ENCODE measurements at places on chromosomes 6 and 20. TPM values are rescaled to one million over a fixed set of nuclear protein-coding genes. Genes with fewer than 3 reads are reported as not detected.

Gene CDSN
- not detected for total RNA-seq

DNA sequence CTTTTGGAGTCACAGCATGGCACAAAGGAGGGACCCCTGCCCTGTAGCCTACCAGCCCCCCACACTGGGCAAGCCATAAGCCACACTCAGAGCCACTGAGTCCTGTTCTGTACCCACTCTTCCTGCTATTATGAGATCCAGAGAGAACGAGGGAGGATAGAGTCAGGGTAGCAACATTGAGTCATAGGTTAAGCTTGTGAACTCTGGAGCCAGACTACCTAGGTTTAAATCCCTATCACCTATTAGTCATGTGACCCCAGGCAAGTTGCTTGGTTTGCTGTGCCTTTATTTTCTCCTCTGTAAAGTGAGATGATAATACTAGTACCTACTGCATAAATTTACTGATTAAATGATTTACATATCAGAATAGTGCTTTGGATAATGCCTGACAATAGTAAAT, 540 bp downstream of the CNBD2 start:
- no peak for DNase-seq

- no peak for DNase-seq
Measured at GRCh38 chr6:72703093-72703492, 81.2 kb downstream of the KCNQ5 start.

DNA sequence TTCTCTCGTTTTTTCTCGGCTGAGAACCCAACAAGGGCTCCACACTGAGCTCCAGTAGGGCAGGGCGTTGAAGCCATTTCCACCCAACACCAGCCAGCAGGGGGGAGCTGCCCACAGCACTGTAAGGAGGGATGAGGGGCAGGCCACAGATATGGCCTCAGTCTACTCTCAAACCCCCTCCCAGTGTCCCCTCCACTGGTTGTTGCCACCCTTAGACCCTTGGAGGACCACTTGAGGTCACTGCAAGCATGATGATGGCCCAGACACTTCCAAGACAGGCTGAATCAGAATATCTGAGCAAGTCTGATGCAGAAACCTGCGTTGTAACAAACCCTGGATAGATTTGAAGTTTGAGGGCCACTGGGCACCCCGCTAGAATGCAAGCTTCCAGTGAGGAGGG, 217.0 kb upstream of the CST7 start:
- DNase-seq, result no peak

DNA sequence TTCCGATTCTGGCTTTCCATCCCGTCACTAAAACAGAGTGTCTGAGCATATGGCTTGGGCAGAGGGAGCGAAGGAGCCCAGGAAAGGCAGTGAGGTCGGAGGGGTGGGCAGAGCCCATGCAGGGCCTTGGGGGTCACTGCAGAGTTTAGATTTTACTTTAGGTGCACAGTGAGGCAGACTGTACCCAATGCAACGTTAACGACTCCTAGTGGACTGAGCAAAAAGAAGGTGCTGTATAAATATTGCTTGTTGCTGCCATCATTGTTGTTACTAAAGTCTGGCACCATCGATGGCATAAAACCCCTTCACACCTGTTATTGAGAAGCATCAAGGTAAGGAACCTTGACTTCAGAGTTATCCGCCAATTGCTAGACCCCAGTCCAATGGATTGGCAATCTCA, 119.0 kb downstream of the EYA2 start:
- DNase-seq, result no peak

Gene BTN1A1
- total RNA-seq, result not detected

Gene SFTA2
- 1.0 TPM for total RNA-seq

Gene KPNA5
- 9.3 TPM for total RNA-seq

- DNase-seq, result no peak
Measured at GRCh38 chr20:21272679-21273078, 30.5 kb upstream of the XRN2 start.

DNA sequence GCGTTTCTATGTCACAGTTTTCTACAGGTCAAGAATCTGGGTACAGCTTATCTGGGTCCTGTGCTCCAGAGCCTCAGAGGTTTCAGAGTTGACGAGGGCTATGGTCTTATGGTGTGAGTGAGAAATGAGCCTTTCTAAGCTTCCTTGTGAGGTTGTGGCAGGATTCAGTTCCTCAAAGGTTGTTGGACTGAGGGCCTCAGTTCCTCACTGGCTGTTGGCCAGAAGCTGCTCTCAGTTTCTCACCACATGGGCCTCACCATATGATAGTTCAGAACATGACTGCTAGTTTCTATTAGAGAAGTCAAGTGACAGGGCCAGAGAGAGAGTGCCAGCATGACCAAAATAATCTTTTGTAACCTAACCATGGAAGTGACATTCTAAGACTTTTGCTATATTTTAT, 96.1 kb downstream of the NUS1 start:
- DNase-seq, result no peak

DNA sequence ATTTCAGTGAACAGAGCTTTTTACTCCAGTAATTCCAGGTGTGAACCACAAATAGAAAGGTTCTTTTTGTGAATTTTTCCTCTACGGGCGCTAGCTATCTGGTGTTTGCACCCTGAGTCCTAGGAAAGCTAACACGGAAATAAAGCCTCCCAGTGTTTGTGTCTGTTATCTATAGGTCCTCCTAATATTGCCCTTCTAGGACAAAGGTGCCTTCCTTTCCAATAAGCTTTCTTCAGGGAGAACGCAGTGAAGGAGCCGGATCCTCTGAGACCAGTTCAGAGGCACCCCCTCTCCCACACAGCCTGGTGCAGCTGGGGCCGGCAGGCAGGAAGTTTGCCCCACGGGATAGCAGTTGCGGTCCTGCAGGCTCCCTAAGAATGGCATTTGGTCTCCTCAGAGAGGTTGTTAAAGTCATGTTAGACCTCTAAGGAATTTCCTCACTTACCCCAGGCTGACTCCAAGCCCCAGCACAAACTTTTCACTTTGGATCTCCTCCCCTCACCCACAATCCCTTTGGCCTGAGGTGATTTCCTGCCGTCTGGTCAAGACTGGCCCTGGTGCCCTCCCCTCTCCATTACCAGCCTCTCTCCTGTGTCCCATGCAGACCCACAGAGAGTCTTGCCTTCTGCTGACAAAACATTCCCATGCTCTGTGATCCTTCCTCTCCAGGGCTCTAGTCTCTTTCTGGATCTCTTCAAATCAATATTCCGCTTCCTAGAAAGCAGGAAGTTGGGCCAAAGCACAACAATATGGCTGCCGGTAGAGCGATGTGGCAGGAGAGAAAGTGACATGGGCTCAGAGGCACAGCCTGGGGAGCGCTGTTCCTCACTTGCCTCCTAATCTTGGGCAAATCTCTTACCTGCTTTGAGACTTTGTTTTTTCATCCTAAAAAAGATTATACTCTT, 126.0 kb downstream of the MOXD1 start:
- DNase-seq, result no peak

- no peak for DNase-seq
Measured at GRCh38 chr6:53647462-53648094, 18.0 kb downstream of the KLHL31 start.

GRCh38 chr6:95574811-95575210, 2.5 kb upstream of the MANEA start:
- DNase-seq, result no peak

Gene RREB1
- total RNA-seq, result 29.3 TPM

DNA sequence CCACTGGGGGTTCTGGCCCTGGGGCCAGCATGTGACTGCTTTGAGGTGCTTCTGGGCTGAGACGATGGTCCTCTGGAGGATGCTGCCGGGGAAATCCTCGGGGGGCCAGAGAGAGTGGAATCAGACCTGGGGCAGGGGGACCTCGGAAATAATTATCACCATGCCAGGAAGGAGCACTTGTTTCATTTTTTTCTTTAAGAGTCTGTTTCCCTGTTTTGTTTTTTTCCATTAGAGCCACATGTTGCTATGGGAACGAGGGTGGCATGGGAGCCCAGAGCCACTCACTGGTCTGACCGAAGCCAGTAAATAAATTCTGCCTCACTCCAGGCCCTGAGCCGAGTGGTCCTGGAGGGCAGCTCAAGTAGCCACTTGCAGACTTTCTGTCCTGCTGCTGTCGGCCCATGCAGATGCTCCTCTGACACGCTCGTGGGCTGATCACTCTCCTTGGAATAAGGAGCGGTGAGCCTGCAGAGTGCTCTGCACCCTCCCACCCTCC, 365.1 kb downstream of the ZFAND3 start:
- DNase-seq, result no peak

Gene OPN5
- total RNA-seq, result not detected

GRCh38 chr6:78909391-78909790, 42.0 kb downstream of the IRAK1BP1 start:
- no peak for DNase-seq

- no peak for DNase-seq
Measured at GRCh38 chr6:165961233-165961632, 206.4 kb downstream of the TBXT start.

- DNase-seq, result no peak
Measured at GRCh38 chr6:129453073-129453472, 256.9 kb downstream of the ARHGAP18 start.

GRCh38 chr6:159761129-159761872, 544 bp upstream of the ACAT2 start:
- DNase-seq, result no peak

DNA sequence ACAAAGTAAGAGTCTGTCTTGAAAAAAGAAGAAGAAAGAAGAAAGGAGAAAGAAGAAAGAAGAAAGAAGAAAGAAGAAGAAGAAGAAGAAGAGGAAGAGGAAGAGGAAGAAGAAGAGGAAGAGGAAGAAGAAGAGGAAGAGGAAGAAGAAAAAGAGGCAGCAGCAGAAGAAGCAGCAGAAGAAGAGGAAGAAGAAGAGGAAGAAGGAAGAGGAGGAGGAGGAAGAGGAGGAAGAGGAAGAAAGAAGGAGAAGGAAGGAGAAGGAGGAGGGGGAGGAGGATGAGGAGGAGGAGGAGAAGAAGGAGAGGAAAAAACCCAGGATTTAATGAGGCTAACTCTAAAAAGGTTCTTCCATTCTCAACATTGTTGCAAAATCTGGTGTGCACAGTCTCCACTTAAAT, 95.4 kb upstream of the PDE10A start:
- no peak for DNase-seq

- DNase-seq, result peak; percentile 18
Measured at GRCh38 chr6:168865-169455, 123.3 kb upstream of the DUSP22 start.

Gene CGA
- total RNA-seq, result not detected

DNA sequence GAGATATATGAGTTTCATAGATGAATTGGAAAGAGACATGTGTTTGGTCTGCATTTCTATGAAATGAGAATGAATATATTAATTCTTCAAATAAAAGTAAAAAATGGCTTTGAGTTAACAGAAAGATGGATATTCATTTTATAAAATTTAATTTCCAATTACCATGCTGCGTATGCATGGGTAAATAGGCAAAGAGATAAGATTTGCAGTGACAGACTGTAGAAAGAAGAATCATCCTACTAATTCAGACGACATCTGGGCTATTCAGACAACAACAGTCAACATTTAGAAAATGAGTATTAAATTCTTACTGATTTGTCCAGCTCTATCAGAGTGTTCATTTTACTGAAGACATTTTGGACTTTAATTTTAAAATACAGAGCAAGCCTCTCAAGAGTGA, 602.2 kb upstream of the NRSN1 start:
- no peak for DNase-seq

DNA sequence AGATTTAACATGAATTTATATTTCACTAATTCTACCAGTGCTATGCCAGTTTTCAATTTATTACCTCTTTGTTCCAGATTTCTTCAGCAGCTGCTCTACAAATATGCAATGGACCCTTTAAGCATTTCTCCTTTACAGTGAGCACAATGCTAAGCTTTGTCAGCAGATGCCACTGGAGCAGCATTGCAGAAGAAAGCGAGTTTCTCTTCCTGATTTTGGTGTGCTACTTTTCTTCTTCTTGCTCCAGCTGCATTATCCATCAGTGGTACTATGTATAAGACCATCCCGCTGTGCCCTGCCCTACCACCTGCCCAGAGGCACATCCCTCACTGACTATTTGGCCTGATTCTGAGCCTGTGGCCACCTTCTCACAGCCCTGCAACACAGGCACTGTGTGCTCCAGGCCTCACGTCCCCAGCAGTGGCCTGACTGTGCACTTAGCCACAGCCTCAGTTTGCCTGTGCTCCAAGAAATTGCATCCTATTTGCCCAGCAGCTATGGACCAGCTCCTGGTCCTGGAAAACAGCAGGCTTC, 84.1 kb downstream of the TNFAIP3 start:
- no peak for DNase-seq

- no peak for DNase-seq
Measured at GRCh38 chr6:128063850-128064539, 163.1 kb upstream of the THEMIS start.

DNA sequence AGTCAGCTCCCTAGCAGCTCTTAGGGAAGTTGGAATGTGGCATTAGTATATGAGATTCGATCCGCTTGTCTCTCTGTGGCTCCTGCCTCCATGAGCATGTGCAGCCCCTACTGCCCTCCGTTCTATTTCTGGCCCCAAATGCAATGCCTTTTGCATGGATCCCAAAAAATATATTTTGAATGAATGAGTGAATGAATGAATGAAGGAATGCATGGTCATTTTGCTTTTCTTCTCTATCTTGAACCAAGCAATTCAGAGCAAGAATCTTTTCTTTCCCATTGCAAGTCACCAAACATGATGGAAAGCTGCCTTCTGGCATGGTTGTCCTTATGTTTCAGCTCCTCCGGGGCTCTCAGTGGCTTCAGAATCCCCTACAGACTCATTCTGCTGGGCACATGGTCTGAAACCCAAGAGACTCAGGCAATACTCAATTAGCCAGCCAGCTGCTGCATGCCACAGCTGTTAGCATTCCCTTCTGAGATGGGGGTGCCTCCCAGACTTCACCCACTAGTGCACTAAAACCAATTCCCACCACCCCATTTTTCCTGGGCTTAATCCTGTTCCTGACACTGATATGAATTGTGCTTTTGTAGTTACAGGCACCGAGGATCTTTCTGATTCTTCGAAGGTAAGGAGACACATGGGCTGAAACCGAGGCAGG, 2.6 kb upstream of the IYD start:
- DNase-seq, result no peak

GRCh38 chr6:110033749-110034666, 55.9 kb downstream of the GPR6 start:
- DNase-seq, result no peak

DNA sequence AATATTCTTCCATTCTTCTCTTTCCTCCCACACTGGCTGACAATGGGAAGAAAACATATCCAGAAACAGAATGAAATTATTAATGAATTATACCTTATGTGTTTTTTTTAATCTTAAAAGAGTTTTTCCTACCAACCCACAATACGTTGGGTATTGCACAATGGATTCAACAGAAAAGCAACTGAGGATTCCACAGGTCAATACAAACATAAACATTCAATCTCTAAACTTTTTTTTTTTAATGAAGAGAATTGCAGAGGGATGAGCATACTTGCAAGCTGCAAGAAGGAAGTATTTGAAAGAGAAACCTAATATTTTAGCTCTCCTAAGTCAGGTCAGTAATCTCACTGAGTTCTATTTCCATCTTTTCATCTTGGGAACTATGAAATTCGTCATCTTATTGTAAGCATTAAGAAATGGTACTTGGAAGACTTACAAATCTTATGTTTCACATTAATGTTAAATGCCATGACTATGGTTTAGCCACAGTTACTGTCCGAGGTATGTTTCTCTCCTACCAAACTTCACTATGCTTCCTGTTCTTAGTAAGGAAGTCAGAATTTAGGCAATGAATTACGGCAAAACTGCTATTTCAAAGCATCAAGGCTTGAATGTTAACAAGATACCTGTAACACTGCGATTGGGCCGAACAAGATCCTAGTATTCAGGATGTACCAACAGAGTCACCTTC, 100.8 kb downstream of the HIVEP2 start:
- no peak for DNase-seq

Gene GABRR1
- total RNA-seq, result not detected

Gene CTAGE9
- total RNA-seq, result not detected
